Chondrocyte (in vitro differentiated cells): ENCODE measurements at places on chromosomes 5 and 9.

GRCh38 chr5:61168951-61169350, 6.7 kb upstream of the SMIM15 start:
- DNase-seq: no peak

DNA sequence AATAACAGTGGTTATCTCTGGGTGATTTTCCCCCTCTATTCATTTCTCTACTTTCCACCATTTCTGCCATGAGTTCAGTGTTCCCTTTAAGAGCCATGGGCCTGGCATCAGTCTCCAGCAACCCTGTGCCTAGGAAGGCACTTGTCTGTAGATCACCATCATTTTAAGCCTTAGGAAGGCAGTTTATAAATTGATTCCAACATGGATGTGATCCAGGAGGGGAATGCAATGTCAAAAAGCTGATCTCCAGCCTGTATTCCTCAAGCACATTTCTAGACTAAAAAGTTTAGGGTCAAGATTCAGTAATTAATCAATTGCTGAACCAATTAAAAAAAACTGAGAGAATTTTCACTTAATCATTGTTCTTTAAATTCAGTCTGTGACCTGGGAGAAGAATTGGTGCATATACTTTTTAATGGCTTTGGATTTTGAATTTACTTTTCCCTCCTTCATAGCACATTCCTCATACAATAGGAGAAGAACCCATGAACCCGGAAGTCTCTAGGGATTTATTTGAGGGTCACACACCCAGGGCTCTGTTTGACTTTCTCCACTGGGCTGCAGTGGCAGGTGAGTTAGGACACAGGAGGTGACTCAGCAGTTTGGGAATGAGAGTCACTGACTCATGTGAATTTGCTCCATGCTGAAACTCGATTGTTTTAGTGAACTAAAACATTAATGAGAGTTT, 6.1 kb upstream of the ERMP1 start:
- DNase-seq: no peak

DNA sequence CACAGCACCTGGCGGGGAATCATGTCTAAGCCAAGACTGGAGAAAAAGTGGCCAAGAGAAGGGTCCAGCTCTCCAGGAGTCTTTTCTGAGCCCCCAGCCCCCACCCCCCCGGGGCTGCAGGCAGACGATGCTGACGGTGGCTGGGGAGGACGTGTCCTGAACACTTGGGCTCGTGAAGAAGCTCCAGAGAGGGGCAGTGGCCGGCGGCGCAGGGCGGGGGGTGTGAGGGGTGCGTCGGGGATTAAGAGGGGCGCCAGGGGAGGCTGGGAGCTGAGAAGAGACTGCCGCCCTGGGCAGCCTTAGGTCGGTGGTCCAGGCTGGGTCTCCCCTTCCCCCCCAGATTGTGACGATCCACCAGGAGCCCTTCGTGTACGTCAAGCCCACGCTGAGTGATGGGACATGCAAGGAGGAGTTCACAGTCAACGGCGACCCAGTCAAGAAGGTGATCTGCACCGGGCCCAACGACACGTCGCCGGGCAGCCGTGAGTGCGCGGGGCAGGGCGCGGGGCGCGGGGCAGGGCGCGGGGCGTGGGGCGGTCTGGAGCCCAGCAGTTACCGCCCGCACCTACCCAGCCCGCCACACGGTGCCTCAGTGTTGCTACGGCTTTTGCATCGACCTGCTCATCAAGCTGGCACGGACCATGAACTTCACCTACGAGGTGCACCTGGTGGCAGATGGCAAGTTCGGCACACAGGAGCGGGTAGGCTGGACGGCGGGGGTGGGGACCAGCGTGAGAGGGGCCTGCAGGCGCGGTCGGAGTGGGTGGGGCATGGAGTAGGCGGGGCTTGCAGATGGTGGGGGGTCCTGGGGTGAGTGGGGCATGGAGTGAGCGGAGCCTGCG, 8.9 kb downstream of the LRRC26 start:
- DNase-seq: no peak

DNA sequence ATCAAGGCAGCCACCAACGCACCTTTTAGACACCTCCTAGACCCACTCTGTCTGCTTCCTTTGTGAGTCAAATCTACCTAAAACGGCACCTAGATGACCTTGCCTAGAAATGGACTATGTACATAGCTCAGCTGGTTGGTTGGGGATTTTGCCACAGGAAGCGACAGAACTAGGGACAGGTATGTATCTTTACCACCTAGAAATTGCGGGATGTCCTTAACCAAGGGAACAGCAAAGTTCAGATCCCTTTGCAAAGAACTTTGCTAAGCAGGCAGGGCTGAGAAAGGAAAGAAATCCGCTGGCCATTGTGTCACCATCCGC, 2.0 kb upstream of the ENC1 start:
- no peak for DNase-seq

DNA sequence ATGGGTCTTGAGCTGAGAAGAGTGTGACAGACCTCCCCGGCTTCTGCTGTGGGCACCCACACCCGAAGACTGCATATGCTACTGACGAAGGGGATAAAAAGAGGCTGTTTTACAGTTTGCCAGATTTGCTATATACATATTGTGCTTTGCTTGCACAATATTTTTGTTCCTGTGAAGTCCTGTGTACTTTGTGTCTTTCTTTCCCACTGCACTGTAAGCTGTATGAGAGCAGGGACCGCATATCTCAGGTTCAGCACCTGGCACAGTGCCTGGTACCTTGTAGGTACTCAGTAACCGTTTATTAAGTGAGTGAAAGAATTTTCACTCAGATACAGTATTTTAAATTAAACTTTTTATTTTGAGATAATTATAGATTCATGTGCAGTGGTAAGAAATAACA, 8.2 kb upstream of the GARNL3 start:
- no peak for DNase-seq

DNA sequence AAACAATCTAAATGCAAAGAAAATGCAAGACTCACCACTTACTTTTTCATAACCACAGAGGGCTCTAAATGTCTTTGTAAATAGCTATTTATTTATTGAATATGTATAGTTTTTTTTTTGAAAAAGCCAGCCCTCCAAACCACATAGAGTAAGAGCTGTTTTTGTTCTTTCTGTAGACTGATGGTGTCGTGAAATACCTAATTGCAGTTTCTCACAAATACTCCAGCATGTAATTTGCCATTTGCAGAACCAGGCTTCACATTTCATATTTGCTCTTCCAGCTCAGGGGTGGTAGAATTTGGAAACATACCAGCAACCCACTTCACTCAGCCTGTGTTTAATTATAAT, 159.8 kb downstream of the TMC1 start:
- no peak for DNase-seq

DNA sequence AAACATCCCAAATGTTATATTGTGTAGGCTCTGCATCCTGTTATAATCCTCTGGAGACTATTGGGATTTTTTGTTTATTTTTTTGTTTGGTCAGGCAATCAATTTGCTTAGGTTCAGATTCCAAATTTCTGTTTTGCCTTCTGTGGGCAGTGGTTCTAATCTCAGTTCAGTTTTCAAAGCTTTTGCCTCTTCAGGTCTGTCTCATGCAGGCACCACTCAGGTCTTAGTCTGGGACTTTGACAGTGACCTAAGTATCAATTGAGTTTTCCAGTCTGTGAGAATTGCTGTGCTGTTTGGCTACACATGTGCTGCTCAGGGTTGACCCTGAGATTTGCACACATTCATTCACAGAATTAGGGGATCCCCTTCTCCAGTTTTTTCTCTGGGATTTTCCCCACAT, 14.1 kb downstream of the SNX2 start:
- DNase-seq: no peak

GRCh38 chr5:96812851-96813250, 5.1 kb upstream of the ERAP1 start:
- DNase-seq: no peak

DNA sequence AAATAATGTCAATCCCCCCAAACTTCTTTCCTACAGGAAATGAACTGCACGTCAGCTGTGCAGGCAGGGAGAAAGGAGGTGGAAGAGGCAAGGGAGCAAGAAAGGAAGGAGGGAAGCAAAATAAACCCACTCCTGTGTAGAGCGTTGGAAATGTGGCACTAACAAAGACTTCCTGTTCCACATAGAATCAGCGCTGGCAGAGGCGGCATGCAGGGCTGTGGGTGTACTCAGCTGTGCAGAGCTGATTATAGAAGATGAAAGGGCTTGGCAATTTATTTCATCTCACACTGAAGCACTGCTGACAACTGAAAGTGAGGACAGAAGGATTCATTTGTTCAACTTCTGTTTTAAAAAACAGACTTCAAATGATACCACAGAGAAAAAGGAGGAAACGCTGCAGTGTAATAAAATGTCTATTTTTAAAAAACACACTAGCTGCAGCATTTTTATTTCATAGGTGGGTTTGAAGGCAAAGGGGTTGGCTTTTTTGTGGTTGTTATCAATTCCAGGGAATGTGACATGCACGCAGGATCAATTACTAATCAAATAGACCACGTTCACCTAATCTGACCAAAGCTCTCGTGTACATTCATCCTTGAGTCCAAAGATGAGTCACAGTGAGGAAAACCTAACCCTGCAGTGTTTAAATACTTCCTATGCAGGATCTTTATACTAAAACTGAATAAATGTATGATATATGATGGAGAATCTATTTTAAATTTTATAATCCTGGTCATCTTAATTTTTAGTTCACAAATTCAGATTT, 583.5 kb downstream of the ZNF608 start:
- no peak for DNase-seq

DNA sequence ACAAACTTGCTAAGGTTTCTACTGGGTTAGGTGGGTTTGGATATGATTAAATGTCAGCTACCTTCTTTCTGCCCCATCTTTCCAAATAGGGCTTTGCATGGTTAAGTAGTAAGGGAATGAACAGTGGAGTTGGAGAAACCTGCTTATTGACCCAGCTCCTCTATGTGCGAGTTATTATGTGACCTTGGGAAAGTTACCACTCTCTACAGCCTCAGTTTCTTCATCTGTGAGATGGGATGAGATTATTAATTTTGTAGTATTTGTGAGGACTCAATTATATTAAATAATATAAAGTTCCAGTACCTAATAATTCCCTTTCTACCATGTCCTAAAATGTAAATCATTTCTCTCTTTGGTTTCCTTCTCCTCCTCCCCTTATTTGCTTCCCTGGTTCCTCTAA, 123.4 kb downstream of the GDNF start:
- no peak for DNase-seq

- DNase-seq: no peak
These were observed 267.8 kb downstream of the MAT2B start for GRCh38 chr5:163773226-163773625.

- DNase-seq: peak; percentile 78
These were observed 49.6 kb upstream of the UBAC1 start for GRCh38 chr9:136010615-136011361.

DNA sequence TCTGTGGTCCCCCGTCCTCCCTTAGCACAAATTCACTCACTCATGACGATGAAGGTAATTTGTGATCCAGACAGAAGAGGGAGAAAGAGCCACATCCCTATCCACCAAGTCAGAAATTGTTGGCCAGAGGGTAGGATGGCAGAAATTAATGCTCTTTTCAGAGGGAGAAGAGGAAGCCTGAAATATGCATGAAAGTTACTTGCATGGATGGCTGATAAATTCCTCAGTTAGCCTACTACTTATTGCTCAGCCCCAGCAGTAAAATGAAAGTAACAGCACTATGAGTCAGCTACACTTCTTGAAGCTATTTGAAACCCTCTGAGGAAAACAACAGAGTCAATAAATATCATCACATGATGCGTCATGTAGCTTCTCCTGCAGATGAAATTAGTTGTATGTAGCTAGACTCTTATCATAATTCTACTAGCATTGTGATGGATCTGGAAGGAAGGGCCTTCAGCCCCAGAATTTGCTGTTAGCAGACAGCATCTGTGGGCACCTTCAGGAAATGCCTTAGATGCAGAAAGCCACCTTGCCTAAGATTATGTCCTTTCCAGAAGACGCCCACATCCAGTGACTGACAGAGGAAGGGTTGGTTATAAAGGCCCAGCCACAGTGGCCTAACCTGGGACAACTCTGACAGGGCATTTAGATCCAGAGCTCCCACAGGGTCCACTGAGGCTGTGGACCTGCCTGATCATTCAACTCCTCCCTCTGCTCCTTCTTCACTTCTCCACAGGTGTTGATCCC, 81.2 kb upstream of the CCDC112 start:
- no peak for DNase-seq

DNA sequence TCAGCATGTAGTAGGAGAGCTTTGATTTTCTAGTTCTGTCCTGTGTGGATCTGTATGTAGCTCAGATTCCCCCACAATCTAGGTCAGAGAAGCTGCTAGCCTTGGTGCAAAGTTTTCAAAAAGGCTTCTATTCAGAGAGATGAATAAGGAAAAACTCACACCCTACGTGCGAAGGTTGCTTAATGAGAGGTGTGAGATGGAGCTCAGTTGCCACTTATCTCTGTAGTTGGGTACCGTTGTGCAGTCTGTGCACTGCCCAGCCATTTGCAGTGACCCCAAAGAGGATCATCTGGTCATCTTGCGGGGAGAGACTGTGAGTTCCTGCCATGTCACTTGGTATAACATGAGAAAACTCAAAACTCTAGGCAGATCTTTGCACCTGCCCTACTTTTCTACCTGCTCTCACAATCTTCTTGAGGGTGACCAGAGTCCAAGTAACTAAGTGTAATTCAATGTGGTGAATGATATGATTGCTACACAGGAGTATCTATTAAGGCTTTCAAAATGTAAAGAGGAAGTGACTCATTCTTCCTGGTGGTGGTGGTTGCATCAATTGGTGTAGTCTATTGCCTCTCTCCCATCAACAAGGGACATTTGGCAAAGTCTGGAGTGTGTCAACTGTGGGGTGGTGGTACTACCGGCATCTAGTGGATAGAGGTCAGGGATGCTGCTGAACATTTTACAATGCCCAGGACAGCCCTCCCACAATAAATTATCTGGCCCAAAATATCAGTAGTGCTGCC, 65.2 kb downstream of the TMC1 start:
- DNase-seq: no peak

- peak; percentile 94 for DNase-seq
These were observed 1.7 kb upstream of the EFNA5 start for GRCh38 chr5:107672211-107673038.

DNA sequence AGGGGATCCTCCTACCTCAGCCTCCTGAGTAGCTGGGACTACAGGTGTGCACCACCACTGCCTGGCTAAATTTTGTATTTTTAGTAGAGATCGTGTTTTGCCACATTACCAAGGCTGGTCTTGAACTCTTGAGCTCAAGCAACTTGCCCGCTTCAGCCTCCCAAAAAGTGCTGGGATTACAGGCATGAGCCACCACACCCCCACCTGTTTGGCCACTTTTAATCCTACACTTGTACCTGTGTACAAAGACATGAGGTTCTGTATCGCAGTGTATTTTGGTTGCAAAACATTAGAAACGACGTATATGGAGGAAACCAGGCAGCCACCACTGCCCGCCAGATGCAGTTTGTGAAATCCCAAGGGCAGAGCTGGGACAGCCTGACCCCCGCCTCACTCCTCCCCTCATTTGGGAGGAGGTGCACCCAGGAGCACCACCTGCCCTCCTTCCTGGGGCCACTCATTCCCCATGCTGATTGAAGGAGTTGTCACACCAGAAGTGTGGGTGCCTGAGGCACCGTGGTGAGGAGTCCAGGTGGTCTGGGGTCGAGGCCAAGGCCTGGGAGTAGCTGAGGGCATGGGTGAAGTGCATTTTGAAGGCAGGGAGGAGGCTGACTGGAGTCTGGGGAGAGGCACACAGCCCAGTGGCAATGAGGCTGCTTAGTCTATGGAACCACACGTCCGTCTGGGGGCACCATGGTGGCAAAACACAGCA, 39.3 kb upstream of the OLFM1 start:
- DNase-seq: no peak
